ENCODE measurements at places on chromosomes 1 and 21.

- DNase-seq = no peak
These were observed 79.9 kb downstream of the FHAD1 start for GRCh38 chr1:15326691-15327588.

DNA sequence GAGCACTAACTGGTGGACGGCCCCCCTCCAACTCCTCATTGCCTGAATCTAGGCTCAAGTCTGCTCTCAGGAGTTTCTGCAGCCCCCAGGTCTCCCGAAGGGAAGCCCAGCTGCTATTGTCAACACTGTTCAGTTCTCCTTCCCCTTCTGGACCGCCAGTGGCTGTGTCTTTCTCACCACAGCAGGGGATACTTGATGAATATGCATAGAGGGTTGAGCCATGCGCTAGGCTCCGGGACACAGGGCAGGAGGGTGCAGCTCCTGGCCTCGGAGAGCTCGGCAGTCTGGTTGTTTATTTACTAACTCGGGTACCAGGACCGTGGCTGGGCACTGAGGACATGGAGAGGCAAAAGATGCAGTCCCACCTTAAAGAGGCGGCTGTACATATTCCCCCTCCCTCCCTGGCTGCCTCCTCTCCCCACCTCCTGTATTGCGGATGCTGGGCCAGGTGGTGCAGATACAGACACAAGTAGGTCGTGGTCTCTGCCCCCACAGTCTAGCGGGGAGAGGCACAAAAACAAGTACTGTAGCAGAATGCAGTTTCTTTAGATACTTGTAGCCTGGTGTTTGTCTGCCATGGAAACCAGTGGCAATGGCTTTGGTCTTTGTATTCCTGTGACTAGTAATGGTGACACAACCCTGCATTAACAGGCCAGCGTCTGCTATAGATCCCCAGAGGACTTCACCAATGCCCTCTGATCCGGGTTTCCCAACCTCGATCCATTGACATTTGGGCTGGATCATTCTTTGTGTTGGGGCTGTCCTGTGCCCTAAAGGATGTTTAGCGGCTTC is 26.2 kb downstream of the ARHGEF10L start:
- no peak for DNase-seq

DNA sequence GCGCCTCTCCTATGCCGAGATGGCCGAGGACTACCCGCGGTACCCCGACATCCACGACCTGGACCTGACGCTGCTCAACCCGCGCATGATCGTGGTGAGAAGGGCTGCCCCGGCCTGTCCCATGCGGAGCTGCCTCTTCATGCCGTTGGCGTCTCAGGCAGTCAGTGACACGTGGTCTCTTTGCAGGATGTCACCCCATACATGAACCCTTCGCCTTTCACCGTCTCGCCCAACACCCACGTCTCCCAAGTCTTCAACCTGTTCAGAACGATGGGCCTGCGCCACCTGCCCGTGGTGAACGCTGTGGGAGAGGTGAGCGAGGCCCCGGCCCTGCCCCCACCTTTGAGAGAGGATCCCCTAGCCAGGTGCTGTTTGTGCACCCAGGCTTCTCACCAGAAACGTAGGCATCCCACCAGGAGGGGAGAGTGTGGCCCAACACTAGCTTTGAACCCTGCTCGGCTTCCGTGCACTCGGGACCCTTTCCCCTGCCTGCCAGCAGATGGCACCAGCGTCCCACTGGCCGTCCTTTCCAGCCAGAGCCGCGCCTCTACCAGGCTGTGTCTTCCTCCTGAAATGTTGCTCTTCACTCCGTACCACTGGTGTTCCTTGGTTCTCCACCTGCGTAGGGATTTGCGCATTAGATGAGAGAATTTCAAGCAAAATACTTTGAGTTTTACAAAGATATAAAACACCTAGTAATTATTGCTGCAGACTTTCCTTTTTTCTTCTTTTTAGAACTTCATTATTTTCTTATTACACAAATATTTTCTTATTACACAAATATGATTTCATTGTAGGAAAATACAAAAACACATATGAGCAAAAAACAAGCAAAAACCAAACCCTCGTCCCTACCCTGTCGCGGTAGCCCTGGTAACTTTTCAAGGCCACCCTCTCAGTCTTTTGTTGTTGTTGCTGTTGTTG is 9.0 kb downstream of the NPPA start:
- DNase-seq = peak; percentile 83

- DNase-seq = no peak
These were observed 6.6 kb downstream of the SLX9 start for GRCh38 chr21:44946254-44947041.

- DNase-seq = no peak
These were observed 88.3 kb upstream of the SLC44A3 start for GRCh38 chr1:94731891-94732290.

DNA sequence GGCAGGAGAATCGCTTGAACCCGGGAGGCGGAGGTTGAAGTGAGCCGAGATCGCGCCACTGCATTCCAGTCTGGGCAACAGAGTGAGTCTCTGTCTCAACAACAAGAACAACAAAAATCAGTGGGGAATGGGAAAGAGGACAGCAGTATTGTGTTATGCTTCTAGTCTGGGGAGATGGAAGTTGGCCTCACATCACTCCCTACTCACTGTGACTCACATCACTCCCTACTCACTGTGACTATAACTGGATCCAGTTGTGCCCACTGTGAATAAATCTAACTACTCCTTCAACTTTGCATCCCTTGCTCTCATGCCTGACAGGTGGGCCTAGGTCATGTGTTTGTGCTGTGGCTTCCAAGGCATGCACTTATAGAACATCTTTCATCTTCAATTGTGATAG is 285.4 kb upstream of the USP24 start:
- no peak for DNase-seq

GRCh38 chr1:229452956-229453801 is 19.3 kb upstream of the ACTA1 start:
- no peak for DNase-seq

- DNase-seq = no peak
These were observed 7.5 kb upstream of the IGSF5 start for GRCh38 chr21:39737376-39738000.
